Stimulated activated CD4-positive, alpha-beta T cell treated with anti-CD3 and anti-CD28 coated beads, Interleukin-1b, Interleukin-23, amount 100 ng/mL, for 1 hour (primary cell): ENCODE measurements at places on chromosomes 1 and 21.

GRCh38 chr1:185595835-185596667, 138.1 kb upstream of the HMCN1 start:
- DNase-seq: peak; percentile 15

GRCh38 chr1:77030401-77031105, 163.3 kb downstream of the ST6GALNAC5 start:
- DNase-seq: no peak

DNA sequence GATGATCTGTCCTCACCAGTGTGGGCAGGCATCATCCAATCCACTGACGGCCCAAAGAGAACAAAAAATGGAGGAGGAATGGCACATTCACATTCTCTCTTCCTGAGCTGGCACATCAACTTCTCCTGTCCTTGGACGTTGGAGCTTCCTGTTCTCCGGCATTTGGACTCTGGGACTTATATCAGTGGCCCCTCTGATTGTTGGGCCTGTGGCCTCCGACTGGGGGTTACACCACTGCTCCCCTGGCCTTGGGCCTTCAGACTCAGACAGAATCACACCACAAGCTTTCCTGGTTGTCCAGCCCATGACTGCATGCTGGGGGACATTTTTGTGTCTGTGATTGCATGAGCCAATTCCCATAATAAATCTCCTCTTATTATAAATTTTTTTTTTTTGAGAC, 20.1 kb downstream of the IFNLR1 start:
- no peak for DNase-seq

DNA sequence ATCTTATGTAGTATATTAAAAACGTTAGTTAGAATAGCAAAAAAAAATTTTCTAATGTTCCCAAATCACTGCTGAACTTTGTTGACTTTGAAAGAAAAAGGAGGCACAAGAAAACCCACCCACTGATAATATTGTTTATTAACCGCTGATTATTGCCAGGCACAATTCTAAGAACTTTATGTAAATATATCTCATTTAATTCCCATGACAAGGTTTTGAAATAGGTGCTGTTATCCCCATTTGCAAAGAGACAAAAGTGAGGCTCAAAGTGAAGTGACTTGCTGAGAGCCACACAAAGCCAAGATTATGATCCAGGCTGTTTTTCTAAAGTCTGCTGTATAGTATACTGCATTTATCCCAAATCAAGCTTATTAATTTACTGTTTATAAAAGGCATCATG, 56.4 kb downstream of the SASS6 start:
- DNase-seq: no peak

DNA sequence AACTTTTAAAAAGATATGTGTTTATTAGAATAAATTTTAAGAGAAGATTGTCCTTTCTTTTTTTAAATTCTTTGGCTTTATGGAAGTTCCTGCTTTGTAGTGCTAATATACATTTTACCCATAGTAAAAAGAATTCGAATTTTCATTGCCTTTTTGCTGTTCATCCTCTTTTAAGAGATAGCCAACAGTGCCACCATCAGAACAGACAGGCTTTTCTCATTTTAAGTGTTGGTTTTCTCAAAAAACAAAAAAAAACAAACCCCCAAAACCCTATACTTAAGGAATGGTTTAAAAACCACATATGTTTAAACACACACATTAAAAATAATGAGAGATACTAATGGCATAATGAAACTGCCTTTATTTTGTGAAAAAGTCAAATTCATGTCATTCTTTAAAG, 118.8 kb downstream of the NEK7 start:
- DNase-seq: no peak

GRCh38 chr1:219724440-219724839, 111.5 kb upstream of the ZC3H11B start:
- no peak for DNase-seq

- no peak for DNase-seq
These were observed 60.9 kb downstream of the PRDM2 start for GRCh38 chr1:13760921-13761320.

DNA sequence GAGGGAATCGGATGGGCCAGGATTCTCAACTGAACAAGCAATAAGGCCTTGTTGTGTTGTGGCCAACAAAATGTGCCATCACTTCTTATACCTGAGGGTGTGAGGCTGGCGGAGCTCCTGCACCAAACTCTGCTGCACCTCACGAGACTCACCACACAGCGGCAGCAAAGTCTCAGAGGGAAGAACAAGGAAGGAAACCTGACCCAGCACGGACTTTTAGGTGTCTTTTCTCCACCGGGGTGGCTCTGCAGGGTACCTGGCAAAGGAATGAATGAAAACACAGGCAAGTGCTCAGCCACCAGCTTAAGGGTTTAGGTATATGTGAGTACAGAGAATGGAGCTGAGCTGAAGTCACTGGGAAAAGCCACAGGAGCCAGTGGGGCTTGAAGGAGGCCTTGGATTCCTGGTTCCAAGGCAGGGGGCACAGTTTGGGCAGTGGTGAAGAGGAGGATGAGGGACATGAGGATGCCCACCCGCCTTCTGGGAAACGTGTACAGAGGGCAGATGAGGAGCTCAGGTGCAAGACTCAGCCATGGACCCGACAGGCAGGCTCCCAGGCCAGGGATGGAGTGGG, 31.1 kb upstream of the HSD3B1 start:
- DNase-seq: no peak

DNA sequence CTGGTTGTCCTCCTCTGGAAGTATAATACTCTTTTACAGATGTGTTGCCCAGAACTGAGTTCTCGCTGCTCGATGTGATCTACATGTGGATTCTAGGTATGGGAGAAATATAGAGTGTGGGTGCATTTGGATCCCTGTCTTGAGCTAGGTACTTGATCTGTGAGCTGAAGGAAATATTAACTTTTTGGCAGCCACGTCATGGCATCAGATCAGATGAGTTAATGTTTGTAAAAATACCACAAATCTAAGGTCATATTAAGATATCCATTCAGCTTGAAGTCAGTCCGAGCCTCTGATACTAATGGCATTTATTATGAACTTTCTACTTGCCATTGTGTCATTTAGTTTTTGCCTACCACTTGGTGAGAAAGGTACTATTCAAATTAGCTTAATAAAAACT, 24.6 kb downstream of the MAPKAPK2 start:
- DNase-seq: no peak

DNA sequence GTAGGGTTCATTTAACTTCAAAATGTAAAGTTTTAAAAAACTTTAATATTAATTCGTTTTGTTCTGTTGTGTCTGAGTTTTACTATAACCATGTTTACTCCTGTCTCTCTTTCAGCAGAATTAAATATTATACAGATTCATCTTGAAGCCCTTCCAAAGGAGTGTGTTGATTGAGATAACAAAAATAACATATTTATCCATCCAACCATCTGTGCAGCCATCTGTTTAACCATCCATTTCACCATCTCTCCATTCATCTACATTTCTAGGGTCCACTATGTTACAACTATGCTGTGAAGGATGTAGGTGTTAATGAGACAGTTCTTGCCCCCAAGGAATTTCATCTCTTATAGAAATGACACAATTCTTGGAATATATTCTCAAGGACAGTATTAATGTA, 36.0 kb upstream of the GNG12 start:
- no peak for DNase-seq

DNA sequence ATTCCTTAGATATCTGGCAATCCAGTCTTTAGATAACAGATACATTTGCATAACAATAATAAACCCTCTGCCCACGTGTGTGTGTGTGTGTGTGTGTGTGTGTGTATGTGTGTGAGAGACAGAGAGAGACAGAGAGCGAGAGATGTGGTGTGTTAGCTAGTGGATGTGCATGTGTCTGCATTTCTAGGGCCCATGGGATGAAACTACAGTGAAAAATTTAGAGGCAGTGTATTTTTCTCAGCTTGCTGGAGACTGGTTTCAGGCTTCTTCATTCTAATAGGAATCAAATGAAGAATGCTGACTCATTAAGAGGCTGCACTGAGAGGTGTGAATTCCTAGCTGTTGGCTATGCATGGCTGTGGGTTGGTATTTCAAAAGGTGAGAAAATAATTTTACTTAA, 303.2 kb downstream of the LMX1A start:
- no peak for DNase-seq

DNA sequence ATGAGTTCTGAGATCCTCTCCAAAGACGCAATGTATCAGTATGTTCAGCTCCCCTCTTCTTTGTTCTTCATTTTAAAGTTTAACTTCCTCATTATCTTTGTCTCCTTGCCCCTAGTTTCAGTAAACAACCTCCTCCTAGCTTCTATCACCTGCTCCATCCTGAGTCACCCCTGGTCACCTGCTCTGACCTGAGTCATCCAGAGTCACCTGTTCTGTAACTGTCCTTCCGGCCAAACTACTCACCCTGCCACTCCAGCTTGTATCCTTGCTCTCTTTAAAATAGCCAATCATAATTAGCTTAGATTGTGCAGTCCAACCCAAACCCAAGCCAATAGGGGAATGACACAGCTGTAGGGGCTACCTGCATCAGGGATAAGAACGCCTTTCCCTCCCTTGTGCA, 332.0 kb downstream of the OLFM3 start:
- DNase-seq: no peak

DNA sequence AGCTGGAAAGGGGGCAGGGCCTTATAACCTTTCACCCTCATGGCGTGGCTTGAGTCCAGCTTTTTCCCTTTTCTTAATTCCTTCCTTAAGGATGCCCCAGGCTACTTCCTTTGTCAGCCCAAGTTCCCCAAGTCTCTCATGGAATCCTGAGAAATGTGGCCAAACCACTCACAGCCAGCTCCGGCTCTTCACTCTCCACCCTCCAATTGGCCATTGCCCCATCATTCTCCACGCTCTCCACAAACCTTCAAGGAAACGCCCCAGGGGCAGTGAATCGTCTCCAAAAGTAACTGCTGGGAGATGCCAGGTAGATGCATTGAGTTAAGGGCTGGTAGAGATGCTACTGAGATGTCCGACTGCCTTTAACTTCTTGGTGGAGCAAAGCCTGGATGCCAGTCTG, 113.5 kb upstream of the CD34 start:
- no peak for DNase-seq

- no peak for DNase-seq
These were observed 338.8 kb downstream of the MATN1 start for GRCh38 chr1:30384286-30385245.

GRCh38 chr1:238664139-238664538, 722.2 kb upstream of the CHRM3 start:
- DNase-seq: no peak

DNA sequence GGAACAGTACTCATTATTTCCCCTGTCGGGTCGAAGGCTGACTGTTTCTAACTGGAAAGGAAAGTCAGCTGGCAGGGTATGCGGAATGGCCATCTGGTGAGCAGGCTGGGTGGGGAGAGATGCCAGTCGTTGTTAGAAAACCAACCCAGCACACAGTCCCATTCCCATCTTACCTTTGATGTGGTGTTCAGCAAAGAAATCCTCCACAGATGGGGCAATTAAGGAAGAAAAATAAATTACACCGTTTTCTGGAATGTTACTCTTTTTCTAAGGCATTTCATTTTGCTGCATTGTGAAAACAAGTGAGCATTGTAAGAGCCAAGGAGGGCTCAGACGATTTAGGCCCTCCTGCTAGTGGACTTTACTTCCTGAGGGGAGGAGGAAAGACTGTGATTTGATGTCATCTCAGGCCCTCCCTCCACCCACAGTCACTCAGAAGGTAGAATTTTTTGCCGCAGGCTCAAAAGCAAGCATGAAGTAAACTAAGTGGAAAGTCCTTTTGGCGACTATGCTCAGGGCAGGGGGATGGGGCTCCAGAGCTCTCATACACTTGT, at the start of gene SLC16A4:
TSS of gene SLC16A4 (minus strand) at position 335 of the 554 bp plus-strand sequence. CDS start 1,703 bp downstream, outside the sequence.
- DNase-seq: no peak

GRCh38 chr1:22018583-22019559, 17.4 kb downstream of the CELA3A start:
- no peak for DNase-seq

DNA sequence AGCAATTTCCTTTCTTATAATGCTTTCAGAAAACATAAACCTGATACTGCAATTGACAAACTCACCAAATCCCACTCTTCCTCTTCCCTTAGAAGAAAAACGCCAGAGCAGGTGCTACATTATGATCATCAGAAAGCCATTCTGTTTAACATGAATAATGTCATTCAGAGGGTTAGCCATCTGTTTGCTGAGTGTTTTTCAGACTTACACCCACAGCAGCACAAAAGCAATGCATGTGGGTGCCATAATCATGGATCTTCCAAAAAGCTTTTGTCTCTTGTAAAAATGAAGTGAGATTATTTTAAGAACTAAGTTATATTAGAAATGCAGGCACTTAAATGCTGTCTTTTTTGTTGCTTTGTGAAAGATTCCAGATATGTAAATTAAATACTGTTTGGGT, 204.6 kb upstream of the TMPRSS15 start:
- no peak for DNase-seq

DNA sequence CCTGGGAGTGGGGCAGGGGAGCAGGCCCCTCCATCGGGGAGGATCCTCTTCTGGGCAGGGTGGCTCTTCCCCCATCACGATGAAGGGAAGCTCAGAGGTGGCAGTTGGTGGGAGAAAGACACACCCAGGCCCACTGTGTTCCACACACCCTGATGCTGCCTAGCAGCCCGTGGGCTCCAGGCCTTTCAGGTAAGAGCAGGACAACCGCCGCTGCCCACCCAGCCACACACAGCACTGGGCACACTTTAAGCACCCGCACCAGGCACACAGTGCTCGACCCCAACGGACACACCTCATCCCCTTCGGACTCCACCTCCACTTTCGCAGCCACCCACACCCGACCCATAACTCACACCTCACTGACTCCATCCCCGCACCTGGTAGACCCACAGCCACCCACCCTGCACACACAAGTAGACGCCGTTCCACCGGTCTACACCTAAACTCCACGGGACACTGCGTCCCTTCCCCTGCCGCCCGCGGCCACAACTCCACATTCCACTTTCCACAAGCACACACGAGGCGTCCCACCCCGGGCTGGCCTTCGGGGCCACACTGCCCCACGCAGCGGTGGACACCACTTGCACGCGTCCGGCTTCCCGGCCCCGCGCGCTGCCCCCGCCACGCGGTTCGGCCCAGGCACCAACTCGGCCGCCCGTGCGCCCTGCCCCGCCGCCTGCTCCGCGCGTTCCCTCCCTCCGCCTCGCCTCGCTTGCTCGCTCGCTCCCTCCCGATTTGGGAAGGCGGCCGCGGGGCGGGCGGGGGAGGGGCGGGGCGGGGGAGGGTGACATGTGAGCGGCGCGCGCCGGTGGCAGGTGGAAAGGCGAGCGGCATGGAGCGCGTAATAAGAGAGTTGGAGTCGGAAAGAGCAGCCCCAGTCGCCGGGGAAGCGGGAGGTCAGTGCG, at the start of gene KCNQ4:
TSS of gene KCNQ4 (plus strand) at position 787 of the 905 bp plus-strand sequence. CDS start 307 bp downstream, outside the sequence.
- DNase-seq: no peak

DNA sequence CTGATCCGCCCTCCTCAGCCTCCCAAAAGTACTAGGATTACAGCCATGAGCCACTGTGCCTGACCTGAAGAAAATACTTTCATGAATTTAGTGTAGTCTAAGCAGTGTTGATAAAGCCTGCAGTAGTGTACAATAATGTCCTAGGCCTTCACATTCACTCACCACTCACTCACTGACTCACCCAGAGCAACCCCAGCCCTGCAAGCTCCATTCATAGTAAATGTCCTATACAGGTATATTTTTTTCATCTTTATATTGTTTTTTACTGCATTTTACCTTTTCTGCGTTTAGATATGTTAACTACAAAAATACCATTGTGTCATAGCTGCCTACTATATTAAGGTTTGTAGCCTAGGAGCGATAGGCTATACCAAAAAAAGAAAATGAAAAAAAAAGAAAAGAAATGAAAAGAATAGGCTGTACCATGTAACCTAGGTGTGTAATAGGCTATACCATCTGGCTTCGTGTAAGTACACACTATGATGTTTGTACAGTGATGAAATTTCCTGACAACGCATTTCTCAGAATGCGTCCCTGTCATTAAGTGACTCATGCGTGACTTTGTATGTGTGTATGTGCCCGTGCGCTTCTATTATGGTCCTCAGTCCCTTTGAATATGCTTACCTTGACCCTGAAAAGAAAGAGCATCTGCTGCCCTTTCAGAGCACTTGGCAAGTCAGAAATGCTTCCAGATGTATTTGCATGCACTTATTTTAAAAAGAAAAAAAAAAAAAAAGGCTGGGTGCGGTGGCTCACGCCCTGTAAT, 9.2 kb upstream of the SLAMF8 start:
- DNase-seq: no peak
